ENCODE measurements at places on chromosomes 2 and 18. TPM values are rescaled to one million over a fixed set of nuclear protein-coding genes. Genes with fewer than 3 reads are reported as not detected.
A peak's percentile ranks its signal among the peaks of the same experiment; 100 is the strongest.

Gene RAB12
- total RNA-seq = 80.4 TPM

DNA sequence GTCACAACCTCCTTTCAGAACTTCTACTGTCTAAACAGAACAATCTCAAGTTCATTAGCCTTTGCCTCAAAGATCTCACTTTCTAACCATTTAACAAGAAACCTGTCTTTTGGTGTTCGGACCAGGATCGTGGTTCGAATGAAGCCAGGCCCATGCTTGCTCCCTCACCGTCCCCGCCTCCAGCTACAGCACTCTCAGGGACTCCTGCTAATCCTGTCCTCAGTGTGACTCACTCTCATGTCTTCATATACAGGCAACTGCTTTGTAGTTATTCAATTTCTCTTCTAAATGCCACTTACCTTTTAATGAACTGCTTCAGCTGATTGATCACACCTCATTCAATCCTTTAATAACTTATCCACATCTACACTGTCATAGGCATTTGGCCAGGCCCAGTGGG lies 15.8 kb downstream of the SERTAD2 start:
- no peak for DNase-seq

DNA sequence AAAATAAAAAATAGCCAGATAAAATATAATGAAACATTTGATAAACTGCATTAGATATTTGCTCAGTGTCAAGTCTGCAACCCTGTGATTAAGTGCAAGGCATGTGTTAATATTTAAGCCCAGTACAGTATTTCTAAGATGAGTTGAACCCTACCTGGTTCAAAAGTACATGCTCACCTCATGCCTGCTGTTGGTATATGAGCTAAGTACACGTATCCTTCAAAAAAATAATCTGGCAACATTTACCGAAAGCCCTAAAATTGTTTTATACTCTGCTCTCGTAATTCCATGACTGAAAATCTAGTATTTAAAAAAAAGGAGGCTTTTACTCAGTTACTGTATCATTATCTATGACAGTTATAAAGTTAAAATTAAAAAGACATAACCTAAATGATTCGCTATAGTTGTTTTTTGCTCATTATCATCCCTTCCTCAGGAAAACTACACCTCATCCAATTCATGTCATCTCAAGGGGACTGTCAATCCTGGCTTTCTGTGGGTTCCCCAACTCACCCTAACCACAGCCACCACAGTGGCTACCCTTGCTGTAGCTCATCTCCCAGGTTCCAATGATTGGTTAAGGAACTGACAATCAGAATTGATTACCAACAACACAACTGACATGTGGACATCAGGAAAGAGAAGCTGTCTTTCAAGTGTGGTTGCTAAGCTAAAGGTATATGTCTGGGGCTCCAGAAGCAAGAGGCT lies 10.6 kb downstream of the TLK1 start:
- no peak for DNase-seq

Gene GTF2A1L
- total RNA-seq = 2.8 TPM

- peak; percentile 68 for DNase-seq
These were observed 219.0 kb downstream of the SH3BP4 start for GRCh38 chr2:235170536-235171521.

GRCh38 chr18:40355726-40356125 lies 1599.3 kb upstream of the PIK3C3 start:
- no peak for DNase-seq

Gene LOXL3
- total RNA-seq = 12.2 TPM

DNA sequence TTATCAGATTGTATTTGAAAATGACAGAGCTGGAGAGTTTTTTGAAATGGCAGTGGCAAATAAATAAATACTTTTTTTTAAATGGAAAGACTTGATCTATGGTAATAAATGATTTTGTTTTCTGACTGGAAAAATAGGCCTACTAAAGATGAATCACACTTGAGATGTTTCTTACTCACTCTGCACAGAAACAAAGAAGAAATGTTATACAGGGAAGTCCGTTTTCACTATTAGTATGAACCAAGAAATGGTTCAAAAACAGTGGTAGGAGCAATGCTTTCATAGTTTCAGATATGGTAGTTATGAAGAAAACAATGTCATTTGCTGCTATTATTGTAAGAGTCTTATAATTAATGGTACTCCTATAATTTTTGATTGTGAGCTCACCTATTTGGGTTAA lies 30.9 kb downstream of the CD28 start:
- DNase-seq = no peak

Gene ST6GAL2
- 25.7 TPM for total RNA-seq

GRCh38 chr2:145254291-145254690 lies 734.4 kb upstream of the ZEB2 start:
- no peak for DNase-seq

DNA sequence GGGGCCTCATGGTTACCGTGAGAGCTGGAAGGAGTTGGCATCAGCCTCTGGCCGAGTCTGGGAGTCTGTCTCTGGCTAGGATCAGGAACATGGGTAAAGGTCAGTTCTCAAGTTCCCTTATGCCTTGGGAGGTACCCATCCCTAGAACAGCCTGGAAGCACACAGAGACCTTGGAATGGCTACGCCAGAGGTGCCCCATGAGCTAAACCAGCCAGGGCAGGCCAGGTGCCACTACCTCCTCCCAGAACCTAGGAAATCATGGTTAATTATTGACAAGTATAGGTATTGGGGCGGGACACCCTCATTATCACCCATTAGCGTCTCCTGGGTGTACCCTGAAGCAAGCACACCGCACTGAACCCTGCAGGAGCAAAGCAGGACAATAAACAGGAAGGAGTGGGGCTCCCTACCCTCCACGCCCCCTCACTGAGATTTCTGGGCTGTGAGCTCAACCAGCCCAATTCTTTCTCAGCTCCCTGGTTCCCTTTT lies 3.0 kb upstream of the ASPRV1 start:
- DNase-seq = no peak

- DNase-seq = peak; percentile 91
These were observed 92.3 kb upstream of the SMAD2 start for GRCh38 chr18:48022531-48023329.

Gene ARMC9
- total RNA-seq = 63.6 TPM

- DNase-seq = no peak
These were observed 300.8 kb downstream of the NDUFA10 start for GRCh38 chr2:239724194-239724849.

DNA sequence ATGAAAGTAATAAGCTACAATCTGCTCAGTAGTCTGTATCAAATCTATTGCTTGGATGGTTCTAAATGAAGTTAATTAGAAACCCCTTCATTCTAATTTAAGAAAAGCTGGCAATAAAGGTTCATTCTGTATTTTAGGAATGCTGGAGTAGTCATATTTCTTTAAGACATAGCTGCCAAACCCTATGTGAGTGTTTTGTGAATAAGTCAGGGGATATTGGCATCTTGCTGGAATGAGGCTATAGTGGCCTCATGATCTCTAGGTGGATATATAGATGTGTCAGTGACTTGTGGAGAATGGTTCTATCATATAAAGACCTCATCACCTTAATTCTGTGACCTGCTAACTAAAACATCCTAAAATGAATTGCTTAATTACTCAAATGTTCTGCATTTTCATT lies 196.3 kb downstream of the PDE1A start:
- DNase-seq = no peak

DNA sequence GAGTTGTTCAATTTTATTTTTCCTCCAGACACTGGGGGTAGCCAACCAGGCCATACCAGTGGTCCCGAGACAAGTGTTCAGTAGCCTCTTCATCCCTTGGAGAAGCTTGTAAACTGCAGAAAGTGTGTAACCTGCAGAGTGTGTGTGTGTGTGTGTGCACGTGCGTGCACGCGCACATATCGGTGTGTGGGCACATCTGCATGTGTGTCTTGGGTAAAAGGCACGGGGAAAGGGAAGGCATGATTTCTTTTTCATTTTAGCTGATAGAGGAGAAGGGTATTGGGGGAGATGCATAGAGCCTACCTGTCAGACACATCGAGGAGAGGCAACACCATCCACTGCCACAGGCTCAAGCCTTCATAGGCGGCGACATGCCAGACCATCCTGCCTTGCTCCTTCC lies 181.4 kb downstream of the CLIP4 start:
- DNase-seq = no peak

DNA sequence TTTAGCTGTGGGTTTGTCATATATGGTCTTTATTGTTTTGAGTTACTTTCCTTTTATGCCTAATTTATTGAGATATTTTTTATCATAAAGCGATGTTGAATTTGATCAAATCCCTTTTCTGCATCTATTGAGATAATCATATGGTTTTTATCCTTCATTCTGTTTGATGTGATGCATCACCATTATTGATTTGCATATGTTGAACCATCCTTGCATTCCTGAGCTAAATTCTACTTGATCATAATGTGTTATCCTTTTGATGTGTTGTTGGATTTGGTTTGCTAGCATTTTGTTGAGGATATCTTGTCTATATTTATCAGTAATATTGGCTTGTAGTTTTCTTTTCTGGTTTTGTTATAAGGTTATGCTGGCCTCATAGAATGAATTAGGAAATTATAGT lies 308.5 kb downstream of the ADCYAP1 start:
- DNase-seq = no peak

- no peak for DNase-seq
These were observed 219.6 kb downstream of the CELF4 start for GRCh38 chr18:37346048-37346447.

Gene ALPP
- 0.28 TPM for total RNA-seq

GRCh38 chr2:86566158-86566820 lies 3.0 kb upstream of the CHMP3 start:
- DNase-seq = no peak

DNA sequence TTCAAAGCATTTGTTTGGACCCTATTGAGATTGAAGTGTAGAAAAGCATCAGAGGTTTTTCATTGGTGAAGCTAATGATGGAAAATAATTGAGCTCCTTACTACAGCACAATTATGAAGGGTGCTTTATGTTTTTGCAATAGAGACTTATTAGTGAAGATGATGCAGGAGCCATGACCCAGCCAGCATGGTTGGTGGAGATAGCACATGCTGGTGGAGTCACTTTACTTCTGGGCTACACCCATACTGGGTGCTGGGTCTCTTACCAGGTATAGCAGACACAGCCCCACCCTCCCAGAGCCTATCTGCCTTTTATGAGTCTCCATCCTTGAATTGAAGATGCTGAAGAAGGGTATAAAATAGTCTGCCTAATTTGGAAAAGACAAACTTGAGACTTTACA lies 3.6 kb downstream of the ACP1 start:
- DNase-seq = no peak

Gene PMAIP1
- 151 TPM for total RNA-seq

GRCh38 chr2:140308706-140309105 lies 1528.5 kb upstream of the NXPH2 start:
- DNase-seq = no peak

GRCh38 chr18:32770666-32771168 lies 2.1 kb downstream of the KLHL14 start:
- peak; percentile 51 for DNase-seq

Gene TCF23
- total RNA-seq = not detected

DNA sequence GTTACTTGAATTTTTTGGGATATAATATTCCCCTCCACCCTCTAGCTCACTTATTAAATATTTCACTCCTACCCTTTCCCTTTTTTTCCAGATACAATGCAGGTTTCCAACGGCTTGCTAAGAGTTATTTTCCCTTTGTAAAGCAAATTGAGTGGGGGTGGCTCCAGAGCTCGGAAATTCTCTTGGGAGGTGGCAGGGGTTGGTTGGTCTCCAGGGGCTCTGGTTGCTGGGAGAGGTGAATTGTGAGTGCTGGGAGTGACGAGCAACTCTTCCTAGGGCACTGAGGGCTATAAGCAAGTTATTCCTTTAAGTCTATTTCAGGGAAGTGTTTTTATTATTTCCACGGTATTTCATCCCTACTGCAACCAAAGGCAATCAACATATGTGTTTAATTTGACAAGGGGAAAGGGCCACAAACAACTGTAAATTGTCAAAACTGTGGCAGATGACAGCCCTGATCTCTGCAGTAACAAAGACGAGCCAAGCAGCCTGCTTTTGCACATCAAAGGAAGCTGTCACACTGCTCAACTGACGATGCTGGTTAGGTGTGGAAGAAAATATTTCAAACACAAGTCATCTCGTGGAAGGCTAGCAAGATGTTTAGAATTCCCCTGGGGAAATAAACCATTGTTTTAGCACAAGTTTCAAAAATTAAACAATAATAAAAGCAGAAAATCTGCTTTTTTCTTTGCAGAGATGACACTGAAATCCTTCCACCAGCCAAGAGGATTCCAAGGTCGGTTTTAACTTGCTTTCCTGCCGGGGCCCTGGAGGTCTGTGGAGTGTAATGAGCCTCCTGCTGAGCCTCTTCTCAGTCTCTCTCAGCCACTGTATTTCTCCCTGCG lies 34.8 kb upstream of the ASXL2 start:
- DNase-seq = peak; percentile 82

- no peak for DNase-seq
These were observed 59.9 kb upstream of the PEX13 start for GRCh38 chr2:60957643-60958042.

DNA sequence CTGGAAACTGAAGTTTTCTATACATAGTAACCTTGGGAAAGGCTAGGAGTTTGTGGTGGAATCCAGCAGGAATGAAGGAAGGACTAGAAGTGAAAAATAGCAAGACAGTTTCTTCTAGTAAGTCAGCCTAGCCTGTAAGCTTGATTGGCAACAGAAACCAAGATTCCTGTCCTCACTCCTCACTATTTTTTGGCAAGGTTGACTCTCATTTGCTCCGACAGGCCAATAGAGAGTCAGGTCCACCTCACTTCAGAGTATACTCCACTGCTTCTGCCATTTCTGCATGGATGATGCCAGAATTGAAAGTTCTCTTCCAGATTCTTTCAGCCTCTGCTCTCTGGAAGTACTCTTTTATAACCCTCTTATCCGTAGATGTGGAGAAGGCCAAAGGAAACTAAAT lies 352.4 kb downstream of the ZNF516 start:
- no peak for DNase-seq

DNA sequence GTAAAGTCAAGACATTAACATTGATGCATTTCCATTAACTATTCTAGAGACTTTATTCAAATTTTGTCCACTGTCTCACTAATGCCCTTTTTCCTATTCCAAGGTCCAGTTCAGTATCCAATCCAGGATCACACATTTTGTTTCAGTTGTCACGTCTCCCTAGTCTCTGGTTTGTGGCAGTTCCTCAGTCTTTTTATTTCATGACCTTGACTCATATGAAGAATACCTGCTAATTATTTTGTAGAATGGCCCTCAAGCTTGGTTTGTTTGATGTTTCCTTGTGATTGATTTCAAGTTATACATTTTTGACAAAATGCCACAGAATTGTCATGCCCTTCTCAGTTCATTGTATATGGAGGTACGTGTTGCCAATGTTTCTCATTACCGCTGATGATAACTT lies 145.2 kb downstream of the FHOD3 start:
- DNase-seq = no peak

DNA sequence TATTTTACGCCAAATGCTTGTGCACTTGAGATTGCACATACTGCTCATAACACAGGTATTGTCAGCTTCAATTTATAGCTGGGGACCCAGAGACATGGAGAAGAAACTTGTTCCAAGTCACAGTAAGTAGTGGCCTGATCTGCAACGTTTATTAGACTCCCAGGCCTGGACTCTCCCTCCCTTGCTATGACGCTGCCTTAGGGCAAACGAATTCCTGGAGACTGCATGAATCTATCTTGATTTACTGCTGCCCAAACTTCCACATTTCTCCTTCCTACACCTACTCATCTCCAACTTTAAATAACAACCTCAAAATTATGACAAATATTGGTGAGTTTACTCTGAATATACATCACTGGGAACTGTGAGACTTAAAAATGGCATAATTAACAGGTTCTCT lies 145.1 kb upstream of the CCDC195 start:
- no peak for DNase-seq

- no peak for DNase-seq
These were observed 284.7 kb upstream of the PKDCC start for GRCh38 chr2:41763141-41763540.
